Right ventricle myocardium inferior (tissue), 1 donor: ENCODE measurements at places on chromosomes 2 and 18. TPM values are rescaled to one million over a fixed set of nuclear protein-coding genes. Genes with fewer than 3 reads are reported as not detected.

DNA sequence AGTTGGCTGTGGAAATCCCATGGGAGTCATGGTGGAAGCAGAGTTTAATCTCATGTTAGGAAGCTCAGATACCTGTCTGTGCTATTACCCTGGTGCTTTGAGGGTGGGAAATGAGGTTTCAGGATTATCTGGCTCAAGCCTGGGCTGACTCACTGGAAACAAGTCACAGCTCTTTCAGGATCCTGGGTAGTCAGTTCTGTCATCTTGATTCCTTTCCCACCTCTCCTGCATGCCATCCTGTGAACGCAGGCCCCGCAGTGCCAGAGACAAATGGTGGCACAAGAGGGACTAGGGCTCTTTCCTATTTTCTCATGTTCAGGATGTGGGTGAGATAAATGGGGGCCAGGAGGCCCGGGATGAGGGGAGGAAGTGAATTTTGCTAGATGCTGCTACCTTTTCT lies 3.7 kb upstream of the FAM136A start:
- DNase-seq, result peak; percentile 46

- DNase-seq, result no peak
Measured at GRCh38 chr2:32135409-32135808, 30.3 kb upstream of the SLC30A6 start.

DNA sequence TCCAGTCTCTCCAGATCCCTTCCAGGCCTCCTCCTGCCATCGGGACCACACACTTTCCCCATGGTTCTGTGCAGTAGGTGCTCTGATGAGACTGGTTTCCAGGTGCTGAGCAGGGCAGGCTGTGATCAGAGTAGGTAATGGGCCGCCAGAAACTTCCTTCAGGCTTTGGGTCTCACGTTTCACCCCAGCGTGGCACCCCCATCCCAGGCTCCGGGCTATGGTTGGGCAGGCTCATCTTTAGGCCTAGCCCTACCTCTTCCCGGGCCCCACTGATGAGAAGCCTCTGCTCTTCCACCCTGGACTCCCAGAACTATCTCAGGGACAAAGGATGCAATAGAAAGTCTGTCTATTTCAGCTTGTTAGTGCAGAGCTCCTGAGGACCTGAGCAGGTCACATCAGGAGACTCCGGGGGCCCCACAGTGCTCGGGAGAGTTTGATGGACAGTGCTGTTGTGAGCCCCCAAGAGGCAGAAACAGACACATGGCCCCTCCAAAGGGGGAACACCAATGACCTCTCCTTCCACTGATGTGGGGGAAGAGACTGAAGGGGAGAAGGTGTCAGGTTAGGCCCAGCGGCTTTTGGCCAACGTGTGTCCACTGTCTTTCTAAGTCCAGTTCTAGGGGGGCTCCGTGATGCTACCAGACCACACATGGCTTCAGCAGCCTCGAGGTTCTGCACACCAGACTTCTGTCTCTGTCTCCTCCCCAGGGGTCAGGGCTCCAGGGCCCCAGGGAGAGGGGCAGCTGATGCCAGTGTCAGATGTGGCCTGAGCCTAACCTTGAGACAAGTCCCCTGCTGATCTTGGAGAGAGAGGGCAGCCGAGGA lies 5.8 kb upstream of the PROM2 start:
- DNase-seq, result no peak

- DNase-seq, result no peak
Measured at GRCh38 chr2:236445678-236446077, 123.9 kb upstream of the ACKR3 start.

- DNase-seq, result no peak
Measured at GRCh38 chr2:242052421-242052820, 182.9 kb downstream of the RTP5 start.

- DNase-seq, result no peak
Measured at GRCh38 chr2:98519156-98519555, 74.5 kb downstream of the INPP4A start.

DNA sequence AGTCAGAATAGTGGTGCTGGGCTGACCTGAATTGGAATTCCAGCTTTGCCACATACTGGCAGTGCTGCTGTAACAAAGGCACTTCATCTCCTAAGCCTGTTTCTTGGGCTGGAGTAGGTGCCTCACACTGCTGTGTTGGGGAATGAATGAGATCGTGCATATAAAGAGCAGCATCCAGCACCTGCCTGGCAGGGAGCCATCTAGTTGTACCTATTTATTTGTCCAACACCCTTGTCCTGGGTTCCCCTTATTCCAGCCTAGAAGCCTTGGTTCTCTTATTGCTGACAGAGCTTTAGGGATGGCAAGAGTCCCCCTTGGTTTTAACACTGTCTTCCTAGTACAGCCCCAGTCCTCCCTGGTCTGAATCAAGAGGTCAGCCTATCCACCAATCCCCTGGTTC lies 275.3 kb upstream of the RAB12 start:
- DNase-seq, result no peak

DNA sequence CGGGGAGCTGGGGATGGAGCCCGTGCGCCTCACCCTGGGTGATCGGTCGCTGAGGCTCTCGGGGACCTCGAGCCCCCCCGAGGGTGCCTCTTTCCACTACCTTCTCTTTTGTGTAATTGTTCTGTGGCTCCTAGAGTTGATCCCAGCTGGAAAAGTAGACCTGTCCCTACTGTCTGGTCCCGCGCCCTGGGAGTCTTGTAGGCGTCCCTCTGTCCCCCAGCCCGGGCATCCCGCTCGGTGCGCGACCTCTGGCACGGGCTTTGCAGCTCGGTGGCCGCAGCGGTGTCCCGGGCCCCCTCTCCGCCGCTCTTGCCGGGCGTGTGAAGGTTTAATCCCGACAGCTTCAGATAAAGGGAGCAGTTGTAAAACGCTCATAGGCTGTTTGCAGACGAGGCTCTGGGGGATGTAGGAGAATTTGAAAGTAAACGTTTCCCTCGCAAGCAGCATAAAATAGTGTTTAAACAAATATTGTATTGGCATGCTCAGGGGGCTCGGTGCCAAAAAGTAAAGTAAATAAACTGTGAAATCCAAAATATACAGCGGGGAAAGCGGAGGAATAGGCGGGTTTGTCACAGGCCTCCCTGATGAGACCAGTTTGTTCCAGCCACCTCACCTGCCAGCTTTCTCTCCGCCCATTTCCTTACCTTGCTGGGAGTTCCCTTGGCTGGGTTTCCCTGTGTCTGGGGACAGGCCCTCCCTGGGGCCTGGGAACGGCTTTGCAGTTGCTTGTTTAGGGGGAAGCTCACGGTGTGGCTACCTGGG lies 1.9 kb downstream of the GLI2 start:
- DNase-seq, result no peak

DNA sequence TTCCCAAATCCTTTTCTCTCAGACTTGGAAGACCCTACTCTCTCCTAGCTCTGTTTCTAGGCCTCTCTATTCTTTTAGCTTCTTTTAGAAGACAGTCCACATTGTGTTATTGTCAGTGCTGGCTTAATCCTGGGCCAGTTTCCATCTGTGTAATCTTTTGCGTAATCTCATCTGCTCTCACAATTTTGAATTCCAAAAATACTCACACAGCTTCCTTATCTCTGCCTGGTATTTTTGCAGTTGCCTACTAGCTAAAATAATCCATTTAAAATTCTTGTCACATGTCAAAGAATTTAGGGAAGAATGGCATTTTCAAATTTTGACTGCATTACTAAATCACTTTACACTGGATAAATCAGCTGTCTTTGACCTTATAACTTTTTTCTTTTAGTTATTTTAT lies 200.6 kb upstream of the MEX3C start:
- DNase-seq, result no peak

- no peak for DNase-seq
Measured at GRCh38 chr2:19046986-19047780, 311.2 kb downstream of the OSR1 start.

The BCS1L gene
- total RNA-seq, result 51.1 TPM

The REG3A gene
- total RNA-seq, result not detected

The FAM117B gene
- 2.4 TPM for total RNA-seq

The BCL11A gene
- 37.5 TPM for total RNA-seq
